ENCODE measurements at places on chromosomes 5 and 9.

DNA sequence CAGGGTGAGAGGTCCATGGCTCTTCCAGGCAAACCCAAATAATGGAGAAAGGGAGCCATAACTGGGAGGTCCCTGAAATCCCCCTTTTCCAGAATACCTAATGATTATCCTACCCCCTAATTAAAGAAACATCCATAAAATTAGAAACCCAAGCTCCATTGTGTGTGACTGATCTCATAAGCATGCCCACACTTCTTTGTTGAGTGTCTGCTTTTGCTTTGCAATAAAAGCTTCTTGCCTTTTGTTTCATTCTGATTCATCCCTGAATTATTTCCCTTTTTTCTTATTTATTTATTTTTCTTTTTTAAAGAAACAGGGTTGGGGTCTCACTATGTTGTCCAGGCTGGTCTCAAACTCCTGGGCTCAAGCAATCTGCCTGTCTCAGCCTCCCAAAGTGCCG lies 33.1 kb downstream of the BTF3 start:
- no peak for DNase-seq

- DNase-seq = no peak
Observed at GRCh38 chr5:55880453-55880852, 29.3 kb downstream of the IL31RA start.

DNA sequence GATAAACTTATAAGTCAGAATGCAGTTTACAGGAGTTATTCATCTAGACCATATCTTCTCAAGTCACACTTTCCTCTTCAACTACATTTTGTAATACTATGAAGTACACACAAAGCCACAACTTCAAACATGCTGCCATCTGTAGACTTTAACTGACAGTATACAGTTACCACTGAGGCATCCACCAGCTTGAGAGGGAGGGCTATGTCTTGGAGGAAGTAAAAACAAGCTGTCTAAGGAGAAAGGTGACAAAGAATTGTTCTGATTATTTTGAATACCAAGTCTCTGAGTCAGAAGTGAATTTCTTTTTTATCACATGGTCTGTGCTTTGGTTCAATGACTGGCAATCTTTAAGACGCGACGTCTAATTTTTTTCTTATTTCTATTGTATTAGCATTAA lies 97.6 kb upstream of the CDH10 start:
- no peak for DNase-seq

DNA sequence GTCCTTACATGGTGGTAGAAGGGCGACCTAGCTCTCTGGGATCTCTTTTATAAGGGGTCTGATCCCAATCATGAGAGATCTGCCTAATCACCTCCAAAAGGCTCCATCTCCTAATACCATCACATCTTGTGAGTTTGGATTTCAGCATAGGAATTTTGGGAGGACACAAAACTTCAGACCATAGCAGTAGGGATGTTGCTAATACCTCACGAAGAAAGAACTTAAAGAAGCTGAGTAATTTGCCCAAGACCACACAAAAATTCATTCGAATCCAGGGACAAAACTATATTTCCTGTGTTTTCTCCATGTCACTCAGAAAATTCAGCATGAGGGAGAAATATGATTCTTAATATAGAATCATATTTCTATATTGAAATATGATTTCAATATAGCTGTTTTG lies 32.7 kb downstream of the MTAP start:
- no peak for DNase-seq

- DNase-seq = no peak
Observed at GRCh38 chr5:27778121-27778520, 739.7 kb upstream of the CDH9 start.

GRCh38 chr5:169161022-169161680 lies 139.8 kb downstream of the SLIT3 start:
- DNase-seq = no peak

DNA sequence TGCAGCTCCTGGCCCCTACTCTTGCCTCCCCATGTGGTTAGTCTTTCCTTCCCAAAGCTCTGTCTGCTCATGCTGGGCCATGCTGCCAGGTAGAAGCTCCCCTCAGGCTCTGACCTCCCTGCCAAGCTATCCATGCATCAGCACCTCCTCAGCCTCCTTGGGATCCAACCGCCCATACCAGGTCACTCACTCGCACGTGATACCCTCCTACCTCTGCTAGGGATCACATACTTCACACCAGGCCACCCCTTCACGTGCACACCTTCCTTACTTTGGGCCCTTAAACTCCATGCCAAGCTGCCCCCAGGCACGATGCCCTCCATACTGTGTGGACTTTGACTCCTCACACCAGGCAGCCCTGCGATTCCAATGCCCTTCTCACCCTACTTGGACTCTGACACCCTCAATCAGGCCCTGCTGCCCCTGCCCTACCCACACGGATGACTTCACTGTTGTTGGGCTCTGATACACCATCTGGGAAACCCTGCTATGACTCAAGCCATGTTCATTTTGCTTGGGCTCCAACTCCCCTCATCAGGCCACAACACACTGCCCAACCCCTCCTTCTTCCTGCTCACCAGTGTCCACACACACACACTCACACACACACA lies 34.1 kb downstream of the ZNF483 start:
- DNase-seq = no peak

DNA sequence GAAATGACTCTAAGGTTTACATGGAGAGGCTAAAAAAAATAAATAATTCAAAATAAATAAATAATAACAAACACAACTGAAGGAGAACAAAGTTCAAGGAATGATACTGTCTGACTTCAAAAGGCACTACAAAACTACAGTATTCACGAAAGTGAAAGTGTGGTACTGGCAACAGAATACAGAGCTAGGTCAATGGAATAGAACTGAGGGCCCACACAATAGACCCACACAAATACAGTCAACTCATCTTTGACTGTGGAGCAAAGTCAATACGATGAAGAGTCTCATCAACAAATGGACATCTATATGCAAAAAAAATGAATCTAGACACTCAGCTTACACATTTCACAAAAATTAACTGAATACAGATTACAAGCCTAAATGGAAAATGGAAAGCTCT lies 75.3 kb downstream of the FBXW11 start:
- DNase-seq = no peak

- no peak for DNase-seq
Observed at GRCh38 chr9:130088051-130088450, 34.3 kb downstream of the GPR107 start.

- no peak for DNase-seq
Observed at GRCh38 chr5:141477044-141477575, 1.3 kb downstream of the PCDHGC3 start.

DNA sequence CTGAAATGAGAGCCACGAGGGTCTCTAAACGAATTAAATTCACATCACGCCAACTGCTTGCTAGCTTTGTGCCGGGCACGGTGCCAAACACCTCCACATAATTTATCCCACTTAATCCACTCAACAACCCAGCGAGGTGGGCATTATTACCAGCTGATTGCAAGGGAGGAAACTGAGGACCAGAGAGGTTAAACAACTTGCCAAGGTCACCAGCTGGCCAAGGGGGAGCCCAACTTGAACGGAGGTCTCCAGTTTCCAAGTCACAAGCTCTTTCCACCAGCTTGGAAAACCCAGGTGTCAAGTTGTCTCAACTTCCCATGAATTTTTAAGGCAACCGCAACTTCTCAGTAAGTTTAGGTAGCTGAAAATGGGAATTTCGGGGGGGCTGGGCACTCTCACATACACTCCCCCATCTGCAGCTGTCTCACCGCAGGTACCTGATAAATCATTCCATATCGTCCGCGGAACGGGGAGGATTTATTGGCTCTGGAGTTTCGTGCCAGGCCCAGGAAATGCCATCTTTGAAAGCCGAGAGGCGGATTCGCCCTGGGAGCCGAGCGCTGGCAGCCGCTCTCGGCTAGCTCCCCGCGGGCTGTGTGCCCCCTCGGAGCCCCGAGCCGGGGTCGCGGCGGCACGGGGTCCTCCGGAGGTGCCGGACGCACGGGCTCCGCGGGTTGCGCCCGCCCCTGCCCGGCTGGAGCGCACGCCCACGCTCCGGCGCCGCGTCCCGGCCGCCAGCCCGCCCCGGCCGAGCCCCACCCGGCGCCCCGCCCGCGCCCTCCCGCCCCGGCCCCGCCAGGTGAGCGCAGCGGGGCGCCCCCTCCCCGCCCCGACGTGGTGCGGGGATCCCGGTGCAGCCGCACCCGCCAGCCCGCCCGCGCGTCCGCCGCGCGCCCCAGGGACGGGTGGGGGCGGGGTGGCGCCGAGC lies 617 bp downstream of the PTPN3 start:
- no peak for DNase-seq

- DNase-seq = no peak
Observed at GRCh38 chr5:54302267-54302687, 8.1 kb downstream of the ARL15 start.

DNA sequence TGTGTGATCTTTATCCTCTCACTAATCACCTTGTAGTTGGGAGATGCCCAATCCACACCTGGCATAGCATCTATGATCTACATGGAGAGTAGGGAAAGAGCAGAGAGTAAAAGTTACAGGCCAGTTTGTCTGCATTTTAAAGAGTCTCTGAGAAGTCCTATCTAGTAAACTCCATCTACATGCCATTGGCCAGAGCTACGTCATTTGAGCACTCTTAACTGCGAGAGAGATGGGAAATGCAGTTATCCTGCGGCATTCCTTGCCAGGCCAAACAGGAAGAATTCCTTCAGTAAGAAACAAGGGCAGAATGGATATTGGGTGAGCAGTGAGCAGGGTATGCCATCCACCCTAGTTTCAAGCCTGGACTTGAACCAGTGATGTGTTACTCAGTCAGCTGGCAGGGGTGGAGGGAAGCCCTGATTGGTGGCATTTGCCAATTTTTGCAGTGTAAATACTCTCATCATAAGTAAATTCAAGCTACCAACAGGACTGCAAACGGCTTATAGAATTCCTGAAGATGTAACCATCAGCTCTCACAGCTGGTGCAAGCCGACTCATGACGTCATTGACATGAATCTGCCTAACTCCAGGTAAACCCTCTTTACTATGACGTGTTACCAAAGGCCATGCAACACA lies 156.8 kb upstream of the MSX2 start:
- DNase-seq = no peak

- no peak for DNase-seq
Observed at GRCh38 chr5:67146574-67146973, 50.0 kb downstream of the CD180 start.

GRCh38 chr5:110268985-110269384 lies 457.5 kb downstream of the TMEM232 start:
- no peak for DNase-seq

GRCh38 chr9:128056086-128056485 lies 11.0 kb downstream of the NAIF1 start:
- no peak for DNase-seq

DNA sequence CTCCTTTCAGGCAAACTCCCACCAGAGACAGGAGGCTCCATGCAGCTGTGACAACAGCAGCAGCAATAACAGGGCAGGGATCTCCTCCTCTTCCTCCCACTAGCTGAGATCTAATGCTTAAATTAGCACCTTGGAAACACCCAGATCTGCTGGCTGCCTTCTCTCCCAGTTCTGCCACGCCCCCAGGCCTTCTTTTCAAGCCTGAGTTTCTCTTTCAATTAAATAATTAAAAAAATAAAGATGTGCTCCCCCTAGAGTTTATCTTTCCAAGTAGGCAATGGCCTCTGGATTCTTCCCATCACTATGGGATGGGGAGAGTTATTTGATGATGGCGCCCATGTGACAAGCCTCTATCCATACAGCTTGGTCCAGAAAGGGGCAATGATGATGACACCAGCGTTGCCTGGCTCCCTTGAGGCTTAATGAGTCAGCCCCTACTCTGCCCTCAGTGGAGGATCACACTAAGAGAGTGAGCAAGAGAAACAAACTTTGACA lies 3.8 kb downstream of the FAM219A start:
- no peak for DNase-seq

GRCh38 chr5:26026044-26026443 lies 1012.3 kb downstream of the CDH9 start:
- DNase-seq = no peak

DNA sequence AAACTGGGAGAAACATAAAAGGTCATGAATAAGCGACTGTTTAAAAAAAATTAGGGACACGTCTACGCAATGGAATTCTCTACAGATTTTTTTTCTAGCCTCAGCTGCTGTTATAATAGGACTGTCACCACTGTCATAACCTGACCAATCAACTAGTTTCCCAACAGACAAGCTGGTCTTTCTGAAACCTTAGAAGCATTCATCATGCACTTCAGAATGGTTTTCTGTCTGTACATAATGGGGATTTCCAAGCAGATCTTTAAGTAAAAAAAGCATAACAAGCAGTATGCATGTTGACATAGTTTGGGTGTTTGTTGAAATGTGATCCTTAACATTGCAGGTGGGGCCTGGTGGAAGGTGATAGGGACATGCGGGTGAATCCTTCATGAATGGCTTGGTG lies 58.3 kb upstream of the SEMA6A start:
- DNase-seq = no peak

DNA sequence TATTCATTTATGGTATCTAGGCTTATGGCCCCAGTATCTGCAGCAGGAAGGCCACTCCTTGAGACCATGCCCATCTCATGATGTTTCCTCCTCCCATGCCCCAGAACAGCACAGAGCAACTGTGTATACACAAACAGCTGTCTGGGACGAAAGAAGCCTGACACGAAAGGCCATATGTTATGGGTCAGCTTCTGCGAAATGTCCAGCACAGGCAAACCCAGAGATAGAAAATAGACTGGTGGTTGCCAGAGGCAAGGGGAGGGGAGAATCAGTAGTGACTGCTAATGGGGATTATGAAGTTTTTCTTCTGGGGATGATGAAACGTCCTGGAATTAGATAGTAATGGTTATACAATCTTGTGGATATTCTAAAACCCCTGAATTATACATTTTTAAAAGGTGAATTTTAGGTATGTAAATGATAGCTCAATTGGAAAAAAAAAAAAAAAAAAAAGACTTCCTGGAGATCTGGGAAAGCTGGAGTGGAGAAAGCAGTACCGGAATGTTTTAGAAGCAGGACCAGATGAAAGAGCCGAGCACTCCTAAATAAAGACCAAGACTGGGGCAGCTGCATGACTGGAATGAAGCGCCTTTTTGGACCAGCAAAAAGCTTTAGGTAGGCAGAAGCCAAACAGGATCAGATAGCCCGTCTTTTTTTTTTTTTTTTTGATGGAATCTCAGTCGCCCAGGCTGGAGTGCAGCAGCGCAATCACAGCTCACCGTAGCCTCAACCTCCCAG lies 29.2 kb downstream of the PCDHGC5 start:
- DNase-seq = no peak

- no peak for DNase-seq
Observed at GRCh38 chr9:37917313-37917731, 13.4 kb upstream of the SLC25A51 start.
